ENCODE measurements at places on chromosomes 12 and 14. TPM values are rescaled to one million over a fixed set of nuclear protein-coding genes. Genes with fewer than 3 reads are reported as not detected.

SLCO1B3 gene
- not detected for total RNA-seq

DNA sequence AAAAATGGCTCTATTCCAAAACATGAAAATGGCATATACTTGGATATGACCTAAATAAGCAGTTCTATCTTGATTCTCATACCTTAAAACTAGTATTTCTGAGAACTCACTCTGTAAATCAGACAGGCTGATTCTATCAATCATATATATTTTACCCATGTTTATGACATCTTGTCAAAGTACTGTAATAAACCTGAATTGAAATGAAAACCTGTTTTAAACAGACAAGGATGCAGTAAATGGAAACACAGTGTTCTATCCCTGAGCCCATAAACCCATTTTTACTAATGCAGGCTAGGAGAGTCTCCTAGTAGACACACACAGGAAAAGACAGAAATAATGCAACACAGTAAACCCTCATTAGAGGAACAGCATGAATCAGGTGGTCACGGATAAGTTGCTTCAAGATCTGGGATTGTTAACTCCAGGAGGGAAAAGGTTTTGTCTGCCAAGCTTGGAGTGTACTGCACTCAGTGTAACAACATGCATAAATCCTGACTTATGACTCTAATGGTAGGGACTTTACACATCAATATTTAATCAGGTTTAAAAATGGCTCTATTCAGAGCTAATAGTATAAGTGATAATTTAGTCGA lies 93.6 kb upstream of the CPNE8 start:
- no peak for DNase-seq

- DNase-seq, result no peak
Observed at GRCh38 chr14:93186466-93186865, 1.3 kb downstream of the LYSET start.

SLC6A13 gene
- total RNA-seq, result not detected

NFATC4 gene
- total RNA-seq, result not detected

GRCh38 chr14:57486767-57487379 lies 6.8 kb downstream of the CCDC198 start:
- DNase-seq, result peak; percentile 49

AQP5 gene
- total RNA-seq, result not detected

GLT1D1 gene
- total RNA-seq, result 3.6 TPM

DNA sequence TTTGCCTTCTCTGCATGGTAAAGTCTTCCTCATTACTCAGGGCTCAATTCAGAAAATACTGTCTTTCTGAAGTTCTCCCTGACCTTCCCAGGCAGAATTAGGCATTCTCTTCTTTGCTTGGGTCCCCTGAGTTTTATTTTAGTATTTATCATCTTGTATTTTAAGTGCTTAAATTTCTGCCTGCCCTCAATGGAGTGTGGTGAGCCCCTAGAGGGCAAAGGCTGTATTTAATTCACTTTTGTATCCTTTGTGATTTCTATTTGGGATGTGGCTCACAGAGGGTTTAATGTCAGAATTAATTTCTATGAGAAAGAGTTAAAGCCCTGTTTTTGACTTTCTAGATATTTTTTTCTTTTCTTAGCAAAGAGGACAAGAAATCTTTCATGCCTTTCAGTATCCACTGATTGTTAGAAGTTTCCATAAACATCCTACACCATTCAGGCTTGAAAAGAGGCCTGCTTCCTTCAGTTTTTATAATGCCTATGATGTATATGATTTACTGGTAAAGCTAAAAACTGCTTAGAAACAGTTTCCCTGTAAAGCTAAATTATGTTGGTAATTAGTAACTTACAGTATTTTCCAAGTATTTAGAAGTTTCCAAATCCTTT lies 55.6 kb upstream of the PTPRB start:
- peak; percentile 35 for DNase-seq
